ENCODE measurements at places on chromosomes 6 and 20.

DNA sequence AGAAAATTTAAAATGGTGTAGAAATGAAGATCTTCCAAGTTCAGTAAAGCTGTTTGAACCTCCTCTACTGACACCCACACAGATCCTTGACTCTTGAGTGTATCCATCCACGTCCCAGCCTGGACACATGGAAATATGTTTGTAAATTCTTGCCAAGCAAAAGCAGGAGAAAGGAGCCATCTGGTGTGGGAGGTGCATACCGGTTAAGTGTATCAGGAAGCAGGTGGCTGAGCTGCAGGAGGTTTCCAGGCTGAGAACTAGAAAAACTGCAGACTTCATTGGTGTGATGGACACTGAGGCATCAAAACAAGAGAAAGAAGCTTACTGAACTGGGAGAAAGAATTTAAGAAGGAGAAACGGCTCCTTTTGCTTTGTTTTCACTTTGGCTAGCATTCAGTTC lies 229.9 kb upstream of the GRIK2 start:
- no peak for DNase-seq

DNA sequence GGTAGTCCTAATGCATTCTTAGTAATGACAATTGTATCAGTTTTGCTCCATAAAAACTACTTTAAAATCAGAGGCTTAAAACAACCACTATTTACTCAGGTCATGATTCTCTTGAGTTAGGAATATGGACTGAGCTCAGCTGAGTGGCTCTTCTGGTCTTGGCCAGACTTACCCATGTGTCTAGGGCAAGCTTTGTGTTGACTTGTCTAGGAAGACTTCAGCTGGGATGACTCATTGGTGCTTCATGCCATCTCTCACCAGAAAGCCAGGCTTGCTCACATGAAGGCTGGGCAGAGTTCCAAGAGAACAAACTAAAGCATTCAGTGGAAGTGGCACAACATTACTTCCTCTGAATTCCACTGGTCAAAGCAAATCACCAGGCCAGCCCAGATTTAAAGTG lies 155.3 kb downstream of the DHX35 start:
- no peak for DNase-seq

- peak; percentile 16 for DNase-seq
These were observed 54.6 kb upstream of the POLR1H start for GRCh38 chr6:30006170-30007131.

- DNase-seq, result peak; percentile 42
These were observed 76.8 kb downstream of the FYN start for GRCh38 chr6:111796310-111796918.

GRCh38 chr6:47890326-47890875 lies 108.6 kb downstream of the OPN5 start:
- DNase-seq, result no peak

DNA sequence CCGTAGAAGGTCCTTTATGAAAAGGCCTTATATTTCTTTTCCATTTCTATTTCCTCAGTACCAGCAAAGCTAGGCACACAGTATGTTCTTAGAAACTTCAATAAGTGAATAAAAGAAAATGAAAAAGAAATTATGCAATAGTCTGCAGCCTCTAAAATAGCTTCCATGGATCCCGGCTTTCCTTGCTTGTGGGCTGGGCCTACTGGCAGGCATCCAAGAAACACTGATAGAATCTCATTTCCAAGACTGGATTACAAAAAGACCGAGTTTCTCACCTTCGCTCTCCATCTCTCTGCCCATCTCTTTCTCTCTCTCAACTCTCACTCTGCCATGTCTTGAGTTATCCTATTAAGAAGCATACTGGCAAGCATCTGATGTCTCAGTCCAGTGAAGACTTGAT lies 187.5 kb upstream of the FKBP1C start:
- DNase-seq, result no peak

GRCh38 chr6:5217356-5217755 lies 43.4 kb downstream of the LYRM4 start:
- DNase-seq, result no peak

DNA sequence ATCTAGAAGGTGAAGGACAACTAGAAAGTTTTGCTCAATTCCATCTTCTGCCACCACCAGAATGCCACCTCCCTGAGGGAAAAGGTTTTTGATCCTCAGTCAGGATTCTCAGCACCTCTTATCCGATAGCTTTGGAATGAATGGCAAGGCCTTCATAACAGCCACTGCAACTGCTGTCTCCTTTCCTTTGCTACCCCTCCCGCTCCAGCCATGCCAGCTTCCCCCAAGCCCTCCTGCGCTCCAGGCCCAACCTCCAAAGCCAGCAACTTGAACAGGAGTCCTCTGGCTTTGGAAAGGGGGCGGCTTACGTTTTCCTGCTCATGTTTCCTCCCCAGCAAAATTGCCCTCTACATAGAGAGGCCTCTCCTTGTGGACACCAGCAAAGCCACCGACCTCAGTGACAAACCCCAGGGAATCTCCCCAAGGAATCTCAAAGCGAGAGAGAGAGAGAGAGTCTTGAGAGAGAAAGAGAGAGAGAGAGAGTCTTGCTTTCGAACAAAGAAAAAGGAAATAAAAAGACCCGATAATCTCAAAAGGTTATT lies 420 bp upstream of the BTN2A1 start:
- no peak for DNase-seq

GRCh38 chr6:120764312-120764711 lies 570.0 kb downstream of the TBC1D32 start:
- DNase-seq, result no peak

DNA sequence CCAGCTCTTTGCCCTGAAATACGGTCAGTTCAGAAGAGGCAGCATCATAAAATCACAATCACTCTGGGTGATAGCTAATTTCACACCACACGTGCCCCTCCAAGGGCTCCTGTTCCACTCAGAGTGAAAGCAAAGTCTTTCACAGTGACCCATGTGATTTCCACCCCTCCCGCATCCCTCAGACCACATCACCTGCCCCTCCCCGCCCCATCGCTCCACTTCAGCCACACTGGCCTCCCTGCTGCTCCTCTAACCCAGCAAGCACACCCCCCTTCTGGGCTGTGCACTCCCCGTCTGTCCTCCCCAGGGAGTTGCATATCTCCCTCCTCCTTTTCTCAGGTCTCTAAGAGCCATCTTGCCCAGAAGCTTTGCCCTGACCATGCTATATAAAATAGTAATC lies 74.5 kb downstream of the PSMG4 start:
- no peak for DNase-seq

DNA sequence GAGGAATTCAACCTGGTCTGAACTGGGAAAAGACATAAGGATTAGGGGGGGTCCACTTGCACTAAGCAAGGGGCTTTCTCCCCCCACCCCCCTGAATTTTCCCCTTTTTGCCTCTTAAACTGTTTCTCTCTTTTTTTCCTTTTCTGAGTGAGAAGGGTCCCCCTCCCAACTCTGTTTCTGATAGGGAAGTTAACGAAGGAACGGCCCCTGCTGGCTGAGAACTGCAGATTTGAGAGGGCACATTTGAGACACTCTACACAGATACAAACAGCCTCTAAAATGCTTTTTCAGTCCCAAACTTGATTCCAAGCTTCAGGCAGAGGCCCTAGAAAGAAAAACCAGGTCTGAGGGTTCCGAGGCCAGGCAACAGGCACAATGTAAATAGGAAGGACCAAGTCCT lies 91.7 kb downstream of the JARID2 start:
- DNase-seq, result no peak

GRCh38 chr6:110712238-110712637 lies 103.0 kb downstream of the CDK19 start:
- DNase-seq, result no peak

DNA sequence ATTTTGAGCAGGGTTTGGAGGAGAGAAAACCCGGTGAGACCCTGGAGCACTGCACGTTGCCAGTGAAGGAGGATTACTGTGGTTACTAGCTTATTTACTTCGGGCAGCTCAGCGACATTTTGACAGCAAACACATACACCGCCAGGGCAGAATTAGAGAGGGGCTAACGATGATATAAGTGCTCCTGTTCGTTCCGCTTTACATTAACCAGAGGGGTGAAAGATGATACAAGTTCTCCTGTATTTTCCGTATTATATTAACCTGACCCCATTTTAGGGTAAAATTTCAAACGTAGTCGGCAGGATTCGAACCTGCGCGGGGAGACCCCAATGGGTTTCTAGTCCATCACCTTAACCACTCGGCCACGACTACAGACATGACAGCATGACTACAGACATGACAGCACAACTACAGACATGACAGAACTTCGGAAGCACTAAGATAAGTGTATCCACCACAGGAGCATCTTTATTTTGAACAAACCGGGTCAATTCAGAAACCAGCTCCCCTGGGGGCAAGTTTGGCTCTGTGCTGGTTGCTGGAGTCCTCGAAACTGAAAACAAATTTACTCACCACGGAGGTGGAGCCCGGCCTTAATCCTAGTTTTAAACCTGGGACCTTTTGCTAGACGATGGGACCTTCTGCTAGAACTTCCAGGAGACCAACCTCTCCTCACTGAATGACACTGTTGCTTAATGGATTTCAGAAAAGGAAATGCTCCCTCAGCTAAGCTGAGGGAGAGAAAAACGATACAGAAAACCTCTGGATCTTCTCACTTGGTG lies 80.4 kb upstream of the ZNF184 start:
- DNase-seq, result no peak

- no peak for DNase-seq
These were observed 503.7 kb downstream of the KIF16B start for GRCh38 chr20:16069389-16070010.

DNA sequence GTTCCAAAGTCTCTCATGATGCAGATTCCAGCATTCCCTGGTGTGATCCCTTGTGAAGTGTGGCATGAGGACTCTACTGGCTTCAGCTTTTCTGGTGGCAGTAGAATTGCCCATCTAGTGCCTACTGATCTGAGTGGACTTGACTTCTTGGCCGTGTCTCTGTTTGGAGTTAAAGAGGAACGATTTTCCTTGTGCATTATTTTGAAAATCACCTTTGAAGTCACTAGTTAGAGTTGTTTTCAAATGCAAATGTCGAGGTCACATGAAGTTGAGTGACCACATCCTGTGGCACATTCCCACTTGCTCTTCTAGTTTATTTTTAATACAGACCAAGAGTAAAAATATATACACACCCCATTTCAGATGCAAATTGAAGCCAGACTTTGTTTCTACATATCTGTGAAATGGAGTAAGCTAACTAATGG lies 270.7 kb upstream of the TAB2 start:
- no peak for DNase-seq

GRCh38 chr6:110534731-110535492 lies 58.5 kb upstream of the SLC22A16 start:
- no peak for DNase-seq

GRCh38 chr6:68634726-68635411 lies at the start of gene ADGRB3:
ADGRB3 (plus strand) TSS chr6:68635282; CDS start chr6:68638676, 3,394 bp downstream.
- DNase-seq, result no peak

DNA sequence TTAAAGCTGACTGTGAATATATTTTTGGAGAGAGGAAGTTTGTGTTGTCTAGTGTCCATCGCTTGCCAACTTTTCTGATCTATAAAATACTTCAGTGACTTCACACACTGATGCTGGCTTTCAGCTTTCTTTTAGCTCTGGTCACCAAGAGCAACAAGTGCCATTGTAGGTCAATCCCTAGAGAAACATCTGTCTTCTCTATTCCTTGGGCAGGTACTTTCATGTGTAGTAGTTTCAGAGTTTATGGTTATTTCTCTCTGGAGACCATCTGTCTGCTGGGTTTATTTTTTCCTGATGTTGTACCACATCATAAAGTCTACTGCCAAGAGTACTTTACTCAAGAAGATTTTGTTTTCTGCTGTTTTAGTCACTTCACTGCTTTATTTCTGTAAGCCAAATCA lies 249.9 kb downstream of the KHDC1L start:
- no peak for DNase-seq

GRCh38 chr6:44166116-44166515 lies 7.5 kb downstream of the CAPN11 start:
- DNase-seq, result no peak

- no peak for DNase-seq
These were observed 1.6 kb downstream of the CLIC5 start for GRCh38 chr6:46014046-46014445.

- DNase-seq, result no peak
These were observed 420.1 kb upstream of the SLC35B3 start for GRCh38 chr6:8855411-8855810.

DNA sequence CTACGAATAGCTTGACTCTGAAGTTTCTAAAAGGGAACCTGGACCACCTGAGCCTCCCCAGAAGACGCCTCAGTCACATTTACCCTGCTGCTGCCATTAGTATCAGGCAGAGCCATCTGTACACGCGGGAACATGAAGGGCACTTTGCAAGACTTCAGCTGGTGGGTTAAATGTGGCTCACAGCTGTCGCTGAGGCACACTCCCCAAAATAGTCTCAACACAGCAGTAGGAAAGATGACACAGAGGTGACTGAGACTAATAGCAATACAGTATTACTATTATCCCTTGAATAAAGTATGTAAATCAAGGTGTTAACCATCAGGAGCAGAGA lies 29.0 kb downstream of the PSMB1 start:
- no peak for DNase-seq

DNA sequence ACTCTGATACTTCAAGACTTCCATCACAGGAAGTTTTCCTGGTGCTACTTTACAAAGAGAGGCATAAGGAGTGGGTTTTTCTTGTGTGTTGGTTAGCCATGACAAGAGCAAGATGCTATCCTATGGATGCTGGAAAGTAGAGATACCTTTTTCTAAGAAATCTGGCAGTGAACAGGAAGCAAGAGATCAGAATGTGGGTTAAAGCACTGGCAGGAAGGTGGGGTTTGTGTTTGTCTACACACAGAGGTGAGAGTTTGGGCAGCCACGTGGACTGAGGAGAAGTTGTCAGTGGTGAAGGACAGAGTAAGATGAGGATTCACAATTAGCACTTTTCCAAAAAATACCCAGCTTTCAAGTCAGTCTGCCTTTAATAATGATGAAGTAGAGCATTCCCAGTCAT lies 17.9 kb downstream of the SLC2A12 start:
- no peak for DNase-seq

GRCh38 chr6:39084506-39084905 lies 30.5 kb downstream of the SAYSD1 start:
- DNase-seq, result no peak

GRCh38 chr6:130981409-130981808 lies 81.6 kb downstream of the EPB41L2 start:
- no peak for DNase-seq

DNA sequence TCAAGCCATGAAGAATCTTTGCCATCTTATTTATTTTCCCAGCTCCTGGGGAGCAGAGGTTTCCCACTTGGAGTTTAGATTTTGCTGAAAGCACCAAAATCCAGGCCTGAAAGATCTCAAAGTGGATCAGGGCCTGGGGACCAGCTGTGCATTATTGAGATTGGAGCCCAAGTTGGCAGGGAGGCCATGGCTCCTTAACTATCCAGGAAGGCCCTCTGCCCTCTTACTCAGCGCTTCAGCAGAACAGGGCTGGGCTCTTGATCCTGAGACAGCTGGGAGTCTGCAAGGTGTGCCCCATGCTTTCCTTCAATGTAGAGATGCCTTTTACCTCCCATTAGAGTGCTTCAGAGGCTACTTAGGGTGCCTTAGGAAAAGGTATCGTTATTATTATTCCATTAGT lies 24.6 kb downstream of the FOXO3 start:
- no peak for DNase-seq

Measured in activated CD4-positive, alpha-beta T cell treated with anti-CD3 and anti-CD28 coated beads for 4 hours (primary cell).